Stimulated activated CD8-positive, alpha-beta memory T cell treated with anti-CD3 and anti-CD28 coated beads, Interleukin-2, amount 100 ng/mL, for 1 hour (primary cell): ENCODE measurements at places on chromosomes 16 and 17.

GRCh38 chr17:10944819-10945218 is 106.9 kb upstream of the PIRT start:
- DNase-seq = no peak

GRCh38 chr17:14301279-14302090 is 604 bp downstream of the HS3ST3B1 start:
- DNase-seq = no peak

DNA sequence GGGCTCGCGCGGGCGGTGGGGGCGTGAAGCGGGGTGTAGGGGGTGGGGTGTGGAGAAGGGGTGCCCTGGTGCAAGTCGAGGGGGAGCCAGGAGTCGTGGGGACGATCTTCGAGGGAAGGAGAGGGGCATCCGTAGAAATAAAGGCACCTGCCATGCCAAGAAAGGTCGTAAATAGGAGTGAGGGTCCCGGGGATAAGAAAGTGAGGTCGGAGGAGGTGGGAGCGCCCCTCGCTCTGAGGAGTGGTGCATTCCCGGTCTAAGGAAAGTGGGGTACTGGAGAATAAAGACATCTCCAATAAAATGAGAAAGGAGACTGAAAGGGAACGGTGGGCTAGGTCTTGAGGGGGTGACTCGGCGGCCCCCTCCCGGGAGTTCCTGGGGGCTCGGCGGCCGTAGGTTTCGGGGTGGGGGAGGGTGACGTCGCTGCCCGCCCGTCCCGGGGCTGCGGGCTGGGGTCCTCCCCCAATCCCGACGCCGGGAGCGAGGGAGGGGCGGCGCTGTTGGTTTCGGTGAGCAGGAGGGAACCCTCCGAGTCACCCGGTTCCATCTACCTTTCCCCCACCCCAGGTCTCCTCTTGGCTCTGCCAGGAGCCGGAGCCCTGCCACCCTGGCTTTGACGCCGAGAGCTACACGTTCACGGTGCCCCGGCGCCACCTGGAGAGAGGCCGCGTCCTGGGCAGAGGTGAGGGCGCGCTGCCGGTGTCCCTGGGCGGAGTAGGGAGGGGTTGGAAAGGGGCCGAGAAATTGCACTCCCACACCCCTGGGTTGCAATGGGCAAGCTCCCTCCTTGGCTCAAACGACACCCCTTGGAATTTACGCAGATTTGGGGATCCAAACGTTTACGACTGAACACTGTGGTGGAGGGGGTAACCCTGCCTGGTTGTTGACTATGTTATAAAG is 888 bp downstream of the CDH1 start:
- no peak for DNase-seq

DNA sequence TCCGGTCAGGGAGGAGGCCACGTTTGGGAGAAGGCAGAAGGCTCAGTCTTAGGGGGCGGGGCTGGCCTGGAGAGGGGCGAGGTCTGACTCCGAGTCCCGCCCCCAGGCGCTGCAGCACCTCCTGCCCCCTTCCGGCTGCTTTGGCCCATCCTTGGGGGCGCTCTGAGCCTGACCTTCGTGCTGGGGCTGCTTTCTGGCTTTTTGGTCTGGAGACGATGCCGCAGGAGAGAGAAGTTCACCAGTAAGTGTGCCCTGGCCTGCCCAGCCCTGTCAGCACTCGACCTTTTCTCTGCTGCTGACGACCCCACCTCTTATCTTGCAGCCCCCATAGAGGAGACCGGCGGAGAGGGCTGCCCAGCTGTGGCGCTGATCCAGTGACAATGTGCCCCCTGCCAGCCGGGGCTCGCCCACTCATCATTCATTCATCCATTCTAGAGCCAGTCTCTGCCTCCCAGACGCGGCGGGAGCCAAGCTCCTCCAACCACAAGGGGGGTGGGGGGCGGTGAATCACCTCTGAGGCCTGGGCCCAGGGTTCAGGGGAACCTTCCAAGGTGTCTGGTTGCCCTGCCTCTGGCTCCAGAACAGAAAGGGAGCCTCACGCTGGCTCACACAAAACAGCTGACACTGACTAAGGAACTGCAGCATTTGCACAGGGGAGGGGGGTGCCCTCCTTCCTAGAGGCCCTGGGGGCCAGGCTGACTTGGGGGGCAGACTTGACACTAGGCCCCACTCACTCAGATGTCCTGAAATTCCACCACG is 1.5 kb downstream of the TNFRSF12A start:
- peak; percentile 63 for DNase-seq

GRCh38 chr16:52002026-52002425 is 544.9 kb downstream of the TOX3 start:
- DNase-seq = no peak

DNA sequence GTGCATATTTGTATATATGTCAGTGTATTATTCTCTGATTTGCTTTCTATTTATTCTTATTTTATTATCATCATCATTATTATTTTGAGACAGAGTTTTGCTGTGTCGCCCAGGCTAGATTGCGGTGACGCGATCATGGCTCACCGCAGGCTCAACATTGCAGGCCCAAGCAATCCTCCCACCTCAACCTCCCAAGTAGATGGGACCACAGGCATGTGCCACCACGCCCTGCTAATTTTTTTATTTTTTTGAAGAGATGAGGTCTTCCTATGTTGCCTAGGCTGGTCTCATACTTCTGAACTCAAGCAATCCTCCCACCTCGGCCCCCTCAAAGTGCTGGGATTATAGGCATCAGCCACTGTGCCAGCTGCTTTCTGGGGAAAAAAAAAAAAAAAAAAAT is 8.4 kb upstream of the ARHGAP17 start:
- no peak for DNase-seq

GRCh38 chr17:2580661-2581060 is 12.8 kb upstream of the PAFAH1B1 start:
- DNase-seq = no peak

DNA sequence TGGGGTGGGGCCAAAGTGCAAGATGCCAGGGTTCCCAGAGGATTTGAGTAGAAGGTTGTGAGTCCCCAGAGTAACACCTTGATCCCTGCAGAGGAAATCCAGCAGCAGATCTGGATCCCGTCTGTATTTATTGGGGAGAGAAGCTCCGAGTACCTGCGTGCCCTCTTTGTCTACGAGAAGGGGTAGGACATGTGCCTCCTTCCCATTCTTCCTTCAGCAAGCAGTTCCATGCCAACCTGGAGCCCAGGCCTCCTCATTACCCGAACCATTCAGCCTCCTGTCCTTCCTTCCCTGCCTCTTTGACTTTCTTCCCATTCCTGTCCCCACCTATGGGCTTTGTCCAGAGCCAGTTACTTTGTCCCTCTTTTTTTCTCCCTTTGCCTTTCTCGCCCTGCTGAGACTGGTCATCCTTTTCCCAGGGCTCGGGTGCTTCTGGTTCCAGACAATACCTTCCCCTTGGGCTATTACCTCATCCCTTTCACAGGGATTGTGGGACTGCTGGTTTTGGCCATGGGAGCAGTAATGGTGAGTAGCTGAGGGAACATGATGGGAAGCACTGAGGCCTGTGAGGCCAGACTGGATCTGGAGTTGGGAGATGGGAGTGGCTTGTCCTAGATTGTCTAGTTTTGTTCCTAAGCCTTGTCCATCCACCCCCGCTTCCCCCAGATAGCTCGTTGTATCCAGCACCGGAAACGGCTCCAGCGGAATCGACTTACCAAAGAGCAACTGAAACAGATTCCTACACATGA is 2.9 kb downstream of the RNF167 start:
- DNase-seq = no peak

DNA sequence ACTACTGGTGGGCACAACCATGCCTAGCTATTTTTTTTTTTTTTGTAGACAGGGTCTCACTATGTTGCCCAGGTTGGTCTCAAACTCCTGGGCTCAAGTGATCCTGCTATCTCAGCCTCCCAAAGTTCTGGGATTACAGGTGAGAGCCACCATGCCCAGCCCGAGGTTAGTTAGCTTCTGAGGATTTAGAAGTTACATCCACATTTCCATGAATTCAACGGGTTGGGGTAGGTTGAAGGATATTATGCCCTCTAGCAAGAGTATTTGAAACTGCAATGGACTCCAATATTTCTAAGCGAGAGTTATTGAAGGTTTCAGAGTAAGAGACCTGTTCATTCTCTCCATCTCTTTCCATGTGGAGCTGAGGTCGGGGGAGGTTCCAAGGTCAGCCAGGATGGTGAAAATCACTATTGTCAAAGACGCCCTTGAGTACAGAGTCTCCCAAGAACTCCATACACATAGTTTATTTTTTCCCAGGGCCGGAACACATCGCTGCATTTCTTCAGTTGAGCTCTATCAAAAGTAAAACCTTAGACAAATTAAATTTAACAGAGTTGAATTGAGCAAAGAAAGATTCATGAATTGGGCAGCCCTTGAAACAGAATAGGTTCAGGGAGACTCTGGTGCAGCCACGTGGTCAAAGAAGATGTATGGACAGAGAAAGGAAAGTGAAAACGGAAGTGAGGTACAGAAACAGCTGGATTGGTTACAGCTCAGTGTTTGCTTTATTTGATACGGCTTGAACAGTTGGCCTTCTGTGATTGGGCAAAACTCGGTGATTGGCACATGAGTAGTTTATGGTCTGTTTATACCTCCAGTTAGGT is 19.0 kb upstream of the ITPRIPL2 start:
- no peak for DNase-seq

DNA sequence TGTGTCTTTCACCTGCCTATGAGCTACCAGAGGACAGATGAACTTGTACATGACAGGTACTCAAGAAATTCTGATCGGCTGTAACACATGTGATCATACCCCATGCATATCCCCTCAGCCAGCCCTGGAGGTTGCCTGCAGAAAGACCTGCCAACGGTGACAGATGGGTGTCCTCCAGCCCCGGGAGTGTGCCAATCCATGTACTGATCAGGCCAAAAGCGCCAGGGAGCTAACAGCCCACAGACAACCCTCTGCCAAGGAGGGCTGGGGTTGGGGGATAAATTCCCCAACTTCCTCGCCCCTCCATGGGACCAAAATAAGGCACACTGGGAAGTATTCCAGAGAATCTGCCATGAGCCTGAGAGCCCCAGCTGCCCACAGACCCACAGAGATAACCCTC is 189.4 kb downstream of the CCT6B start:
- DNase-seq = no peak

- DNase-seq = no peak
These were observed 16.1 kb upstream of the C17orf78 start for GRCh38 chr17:37359682-37360188.

- DNase-seq = no peak
These were observed 4.6 kb upstream of the COL1A1 start for GRCh38 chr17:50205963-50206505.
